ENCODE measurements at places on chromosomes 2 and 18.

DNA sequence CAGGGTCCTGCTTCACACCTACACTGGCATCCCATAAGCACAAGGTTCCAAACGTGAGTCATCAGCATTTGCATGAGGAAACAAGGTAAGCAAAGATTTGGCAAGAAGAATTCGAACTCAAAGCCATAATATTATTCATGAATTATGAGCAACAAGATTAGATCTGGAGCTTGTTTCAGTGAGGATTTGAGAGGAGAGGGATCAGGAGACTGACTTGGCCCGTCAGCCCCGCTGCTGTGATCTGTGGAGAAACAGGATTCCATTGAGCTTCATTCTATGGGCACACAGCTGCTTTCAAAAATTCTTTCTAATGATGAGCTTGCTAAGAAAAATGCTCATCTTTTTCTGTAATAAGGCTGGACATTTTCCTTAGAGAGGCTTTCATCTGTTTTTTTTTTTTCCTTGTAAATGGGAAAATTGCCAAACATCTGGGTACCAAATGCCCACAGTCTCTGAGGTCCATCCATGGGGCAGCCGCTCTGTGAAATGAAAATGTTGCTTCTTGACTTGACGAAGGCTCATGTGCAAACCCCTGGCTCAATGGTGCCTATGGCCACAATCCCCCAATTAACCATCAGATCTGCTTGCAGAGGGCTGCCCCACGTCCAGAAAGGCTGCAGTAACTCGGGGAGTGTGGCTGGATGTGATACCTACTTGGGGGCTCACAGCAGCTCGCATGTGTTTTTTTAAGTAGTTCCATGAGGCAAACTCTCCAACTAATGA, 179.3 kb downstream of the TMEM18 start:
- no peak for DNase-seq

DNA sequence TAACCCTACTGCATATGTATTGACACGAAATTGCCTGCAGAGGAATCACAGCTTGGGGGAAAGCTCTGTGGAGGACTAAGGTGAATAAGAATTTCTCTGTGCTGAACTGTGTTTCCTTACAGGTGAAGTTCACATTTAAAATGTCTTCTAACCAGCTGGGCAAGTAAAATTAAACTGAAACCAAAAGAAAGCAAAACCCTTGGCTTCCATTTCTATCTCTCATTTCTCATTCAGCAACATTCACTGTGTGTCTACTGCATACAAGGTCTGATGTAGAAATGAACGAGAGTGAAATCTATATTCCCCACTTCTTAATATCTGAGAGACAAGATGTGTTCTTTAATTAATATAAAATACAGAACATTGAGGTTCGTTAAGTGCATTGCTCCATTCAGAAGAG, 397.3 kb downstream of the SOX11 start:
- no peak for DNase-seq

GRCh38 chr2:177402096-177402495, 9.5 kb downstream of the AGPS start:
- no peak for DNase-seq

DNA sequence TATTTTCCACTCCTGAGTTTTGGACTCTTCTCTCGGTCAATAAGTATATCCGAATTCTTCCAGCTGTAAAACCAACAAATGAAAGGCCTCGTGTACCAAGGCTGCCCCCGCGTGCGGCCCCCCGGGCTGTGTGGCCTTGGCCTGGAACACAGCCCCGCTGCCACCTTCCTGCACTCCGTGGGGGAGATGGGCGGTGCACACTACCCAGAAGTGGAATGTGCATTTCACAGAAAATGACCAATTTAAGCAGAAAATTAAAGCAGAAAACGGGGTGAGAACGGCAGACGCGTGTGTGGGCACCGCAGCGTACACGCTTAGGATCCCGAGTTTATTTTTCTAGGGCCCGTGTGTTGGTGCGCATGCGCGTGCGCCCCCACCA, 34.4 kb upstream of the ZNF516 start:
- no peak for DNase-seq

- DNase-seq: no peak
Observed at GRCh38 chr2:9326975-9327374, 96.4 kb downstream of the ITGB1BP1 start.

- DNase-seq: no peak
Observed at GRCh38 chr2:111252436-111252835, 131.7 kb downstream of the BCL2L11 start.

DNA sequence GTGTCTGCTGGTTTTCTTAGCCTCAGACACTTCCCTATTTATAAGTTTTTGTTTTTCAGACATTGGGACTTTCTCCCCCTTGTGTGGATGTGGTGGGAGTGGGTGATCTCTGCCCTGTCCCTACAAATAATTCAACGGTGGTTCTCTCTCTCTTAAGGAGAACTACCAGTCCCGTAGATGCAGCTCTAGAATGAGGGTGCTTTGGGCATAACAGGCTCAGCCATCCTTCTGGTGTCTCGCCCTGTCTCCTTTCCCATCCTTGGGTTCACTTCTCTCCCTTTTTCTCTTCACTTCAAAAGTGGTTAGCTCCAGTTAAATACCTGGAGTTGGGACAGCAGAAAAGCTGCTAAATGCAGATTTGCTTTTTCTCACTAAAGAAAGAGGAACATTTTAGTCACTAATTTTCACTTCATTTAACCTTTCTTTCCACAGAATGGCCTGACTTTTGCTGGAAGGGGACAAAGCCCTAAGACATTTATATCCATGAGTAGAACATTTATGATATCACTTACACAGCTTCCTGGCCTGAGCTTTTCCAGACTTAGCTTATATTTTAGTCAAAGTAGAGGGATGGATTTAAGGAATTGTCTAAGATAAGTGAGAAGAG, 121.2 kb upstream of the CXCR4 start:
- DNase-seq: no peak

DNA sequence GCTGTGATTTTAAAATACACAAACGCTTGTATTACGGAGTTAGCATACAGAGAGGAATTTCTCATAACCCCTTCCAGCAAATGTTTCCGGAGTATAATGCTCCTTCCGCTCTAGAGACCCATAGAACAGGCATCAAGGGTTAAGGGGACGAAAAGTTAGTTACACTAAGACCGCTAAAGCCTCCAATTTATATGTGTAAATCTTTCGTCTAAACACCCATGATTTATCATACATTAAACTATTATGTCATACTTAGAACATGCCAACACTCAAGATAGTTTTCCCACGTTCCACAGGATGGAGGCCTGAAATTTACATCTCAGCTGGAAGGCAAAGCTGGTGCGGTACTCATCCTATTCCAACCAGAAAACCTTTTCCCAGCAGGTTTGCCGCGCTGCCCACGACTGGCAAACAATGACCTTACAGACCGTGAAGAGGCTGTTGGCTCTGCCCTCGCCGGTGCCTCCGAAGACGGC, 650 bp downstream of the ORMDL1 start:
- no peak for DNase-seq

DNA sequence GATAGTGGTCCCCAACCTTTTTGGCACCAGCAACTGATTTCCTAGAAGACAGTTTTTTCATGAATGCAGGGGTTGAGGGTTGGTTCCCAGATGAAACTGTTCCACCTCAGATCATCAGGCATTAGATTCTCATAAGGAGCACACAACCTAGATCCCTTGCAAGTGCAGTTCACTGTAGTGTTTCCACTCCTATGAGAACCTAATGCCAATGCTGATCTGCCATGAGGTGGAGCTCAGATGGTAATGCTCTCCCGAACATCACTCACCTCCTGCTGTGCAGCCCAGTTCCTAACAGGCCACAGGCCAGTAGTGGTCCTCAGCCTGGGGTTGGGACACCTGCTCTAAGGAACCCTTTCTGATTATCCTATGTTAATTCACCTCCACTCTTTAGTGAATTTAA, 133.5 kb downstream of the SOX11 start:
- DNase-seq: no peak

DNA sequence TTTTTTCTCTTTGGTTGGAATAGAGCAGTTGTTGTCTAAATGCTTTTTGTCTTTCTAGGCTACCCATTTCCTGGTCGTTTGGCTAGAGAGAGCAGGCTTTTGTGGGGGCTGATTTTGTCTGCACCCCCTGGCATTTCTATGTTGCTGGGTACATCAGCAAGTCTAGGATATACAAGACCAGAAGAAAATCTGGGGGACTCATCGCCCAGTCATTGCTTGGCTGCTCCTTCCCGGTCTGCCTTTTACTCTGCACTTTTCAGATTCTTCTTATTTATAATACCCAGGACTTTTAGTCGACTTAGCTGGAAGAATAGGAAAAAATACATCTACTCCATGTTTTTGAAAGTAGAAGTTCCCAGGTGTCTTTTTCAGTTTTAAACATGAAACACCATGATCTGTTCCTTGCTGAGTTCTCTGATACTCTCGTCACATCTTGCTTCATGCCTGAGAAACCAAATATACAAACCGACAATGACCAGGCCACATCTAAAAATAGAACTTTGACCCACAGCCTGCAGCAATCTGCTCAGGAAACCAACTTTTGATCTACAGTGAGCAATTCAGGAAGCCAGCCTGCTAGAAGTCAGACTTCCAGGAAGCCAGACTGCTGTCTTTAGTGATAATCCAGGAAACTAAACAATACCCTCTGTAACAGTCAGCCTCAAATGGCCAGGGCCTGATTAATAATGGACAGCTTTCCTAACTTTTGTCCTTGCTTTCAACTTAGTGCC, 163.8 kb upstream of the MEX3C start:
- DNase-seq: no peak

- no peak for DNase-seq
Observed at GRCh38 chr18:75269124-75269680, 58.6 kb downstream of the TSHZ1 start.

GRCh38 chr2:80001701-80002101, 302.9 kb downstream of the LRRTM1 start:
- no peak for DNase-seq

GRCh38 chr2:237207646-237208045, 122.0 kb downstream of the COPS8 start:
- no peak for DNase-seq

DNA sequence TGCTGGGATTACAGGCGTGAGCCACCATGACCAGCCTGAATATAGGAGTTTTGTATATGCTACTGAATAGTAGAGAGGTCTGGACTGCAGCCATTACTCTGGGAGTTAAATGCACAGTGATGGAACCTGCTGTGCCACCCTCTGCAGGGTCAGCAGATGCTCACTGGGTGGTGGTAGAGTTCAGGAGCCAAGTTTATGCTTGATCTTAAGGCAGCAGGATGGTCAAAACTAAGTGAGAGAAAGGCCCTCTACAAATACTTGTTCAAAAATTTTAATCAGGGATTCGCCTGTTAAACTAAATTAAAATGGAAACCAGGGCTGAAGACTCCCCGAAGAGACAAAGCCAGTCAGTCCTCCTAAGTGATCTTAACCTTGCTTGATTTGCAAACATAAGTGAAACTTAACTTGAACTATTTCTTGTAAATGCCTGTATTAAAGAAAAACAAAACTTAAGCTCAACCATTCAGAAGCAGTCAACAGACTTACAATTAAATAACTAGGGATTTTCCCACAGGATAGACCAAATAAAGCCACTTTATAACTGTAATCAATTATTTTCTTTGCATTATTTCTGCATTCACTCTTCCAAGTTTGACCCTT, 4.2 kb upstream of the WDFY1 start:
- DNase-seq: no peak

DNA sequence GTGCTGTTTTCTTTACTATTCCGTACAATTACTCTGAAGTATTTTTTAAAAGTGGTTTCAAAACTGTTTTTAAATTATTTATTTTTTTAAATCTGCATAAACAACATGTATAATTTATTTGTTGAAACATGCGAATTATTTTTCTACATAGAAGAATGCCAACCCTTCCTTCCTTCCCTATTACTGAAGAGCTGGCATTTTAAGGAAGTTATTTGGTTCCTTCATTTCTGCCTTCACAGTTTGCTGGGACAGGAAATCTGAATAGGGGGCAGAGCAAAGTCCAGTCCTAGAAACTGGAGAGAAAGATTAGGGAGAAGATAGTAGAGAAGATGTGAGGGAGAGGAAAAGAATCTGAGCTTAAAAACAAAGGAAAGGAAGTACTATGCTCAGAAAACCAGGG, 146.7 kb upstream of the ACVR2A start:
- DNase-seq: no peak

DNA sequence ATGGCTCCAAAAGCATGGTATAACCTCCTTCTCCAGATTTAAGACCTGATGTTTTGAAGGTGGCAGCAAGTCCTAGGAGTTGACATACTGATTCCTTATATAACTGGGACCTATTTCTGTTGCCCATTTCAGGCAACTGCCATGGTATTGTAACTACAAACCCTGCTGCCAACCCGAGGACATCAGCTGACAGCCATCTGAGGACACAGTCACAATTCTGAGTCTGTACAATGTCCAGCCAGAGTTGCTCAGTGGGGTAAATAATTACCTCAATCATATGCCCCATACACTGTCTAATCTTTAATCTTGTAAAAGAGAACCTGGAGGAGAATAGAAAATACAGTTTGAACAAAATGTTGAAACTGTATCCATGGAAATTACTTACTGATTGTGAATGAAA, 8.7 kb upstream of the GAREM2 start:
- no peak for DNase-seq

GRCh38 chr2:28444956-28445355, 50.9 kb upstream of the PLB1 start:
- no peak for DNase-seq
